ENCODE measurements at places on chromosomes 7 and 10.

GRCh38 chr10:71145352-71145945 is 66.9 kb upstream of the UNC5B start:
- DNase-seq, result no peak

GRCh38 chr10:101550965-101551364 is 37.1 kb downstream of the POLL start:
- no peak for DNase-seq

DNA sequence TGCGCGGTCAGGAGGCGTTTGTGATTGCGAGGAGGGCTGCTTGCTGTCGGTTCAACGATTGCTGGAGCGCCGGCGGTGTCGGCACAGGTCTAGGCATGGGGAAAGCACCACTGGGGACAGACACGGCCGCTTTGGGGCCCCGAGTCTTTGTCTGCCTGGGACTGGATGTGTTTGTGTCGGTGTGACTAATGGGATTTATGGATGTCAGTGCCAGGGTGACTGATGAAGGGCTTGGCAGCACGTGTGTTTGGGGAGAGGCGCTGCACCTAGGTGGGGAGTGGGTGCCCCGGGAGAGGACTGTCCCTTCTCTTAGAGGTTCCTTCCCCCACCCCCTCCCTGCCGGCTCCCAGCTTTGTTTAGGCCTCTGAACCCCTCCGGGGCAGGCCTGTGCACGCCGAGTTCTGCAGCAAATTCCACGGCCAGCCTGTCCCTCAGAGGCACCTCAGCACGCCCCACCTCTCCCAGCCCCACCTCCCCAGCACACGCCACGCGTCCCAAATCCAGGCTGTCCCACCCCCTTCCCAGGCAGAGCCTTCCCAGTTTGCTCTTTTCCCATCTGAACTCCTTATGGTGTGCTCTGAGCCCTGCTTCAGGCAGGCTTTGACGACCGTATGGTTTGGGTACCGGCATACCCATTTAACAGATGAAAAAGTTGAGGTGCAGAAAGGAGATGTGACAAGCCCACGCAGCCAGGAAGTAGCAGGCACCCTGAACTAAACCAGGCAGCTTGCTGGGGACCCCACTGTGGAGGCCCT is 6.4 kb upstream of the TNRC18 start:
- no peak for DNase-seq

DNA sequence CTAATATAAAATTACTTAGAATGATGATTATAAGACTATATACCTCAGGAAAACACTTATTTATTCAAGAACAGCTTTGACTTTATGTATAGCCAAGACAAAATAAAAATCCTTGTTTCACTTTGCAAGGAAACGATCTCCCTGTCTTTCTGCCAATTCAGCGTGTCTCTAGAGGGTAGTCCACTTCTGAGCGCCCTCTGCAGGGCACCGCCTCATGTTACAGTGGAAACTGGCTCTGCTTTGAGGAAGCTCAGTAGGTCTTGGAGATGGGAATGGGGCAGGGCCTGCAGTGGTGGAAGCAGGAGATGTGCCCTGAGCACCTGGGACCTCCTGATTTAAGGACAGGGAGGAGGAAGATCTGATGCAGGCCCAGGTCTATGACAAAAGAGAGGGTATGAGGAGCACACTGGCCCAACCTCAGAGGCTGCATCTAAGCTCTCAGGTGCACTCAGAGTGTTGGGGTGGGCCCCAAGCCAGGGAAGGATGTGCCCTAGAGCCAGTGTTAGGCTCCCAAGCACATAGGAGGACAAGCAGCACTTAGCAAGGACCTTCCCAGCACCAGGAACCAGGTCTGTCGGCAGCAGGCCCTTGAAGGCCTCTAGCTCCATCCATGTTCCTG is 481.0 kb downstream of the TNS3 start:
- DNase-seq, result no peak

- no peak for DNase-seq
Observed at GRCh38 chr7:28871631-28872030, 86.5 kb downstream of the TRIL start.

DNA sequence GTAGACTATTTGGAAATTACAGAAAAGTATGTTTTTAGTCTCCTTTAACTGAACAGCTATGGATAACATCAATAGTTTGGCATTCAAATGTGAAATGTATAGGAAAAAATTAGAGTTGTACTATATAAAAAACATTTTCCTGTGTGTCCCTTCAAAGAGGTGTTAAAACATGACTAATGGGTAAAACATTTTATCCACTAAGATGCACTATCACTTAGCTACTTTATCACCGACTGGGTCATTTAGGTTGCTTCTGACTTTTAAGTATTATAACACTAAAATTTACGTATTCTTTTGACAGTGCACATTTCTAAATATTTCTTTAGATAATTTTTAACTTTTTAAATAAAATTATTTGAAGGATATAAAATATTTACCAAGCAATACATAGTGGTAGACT is 77.6 kb downstream of the UBE2H start:
- DNase-seq, result no peak

- DNase-seq, result no peak
Observed at GRCh38 chr10:92405419-92405924, 114.5 kb downstream of the MARCHF5 start.

DNA sequence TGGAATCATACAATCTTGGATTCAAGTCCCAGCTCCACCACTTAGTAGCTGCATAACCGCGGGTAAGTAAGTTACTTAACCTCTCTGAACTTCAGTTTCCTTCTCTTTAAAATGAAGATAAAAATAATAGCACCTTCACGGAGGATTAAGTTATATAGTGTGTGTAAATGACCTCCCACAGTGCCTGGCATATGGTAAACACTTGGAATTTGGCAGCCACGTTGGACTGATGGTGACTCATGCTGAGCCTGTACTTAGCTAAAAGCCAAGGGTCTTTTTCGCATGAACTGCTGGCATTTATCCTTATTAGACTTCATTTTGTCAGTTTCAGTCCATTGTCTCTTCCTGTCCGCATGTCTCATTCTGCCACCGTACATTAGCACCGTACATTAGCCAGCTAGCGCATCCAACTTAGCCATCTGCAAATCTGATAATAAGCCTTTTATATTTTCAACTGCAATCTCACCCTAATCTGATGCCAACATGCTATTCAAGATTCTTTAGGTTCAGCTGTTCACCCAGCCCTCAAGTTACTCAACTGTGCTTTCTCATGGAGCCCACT is 11.2 kb downstream of the SLC13A4 start:
- no peak for DNase-seq

- DNase-seq, result no peak
Observed at GRCh38 chr7:27220440-27220955, 20.6 kb upstream of the HOXA13 start.

DNA sequence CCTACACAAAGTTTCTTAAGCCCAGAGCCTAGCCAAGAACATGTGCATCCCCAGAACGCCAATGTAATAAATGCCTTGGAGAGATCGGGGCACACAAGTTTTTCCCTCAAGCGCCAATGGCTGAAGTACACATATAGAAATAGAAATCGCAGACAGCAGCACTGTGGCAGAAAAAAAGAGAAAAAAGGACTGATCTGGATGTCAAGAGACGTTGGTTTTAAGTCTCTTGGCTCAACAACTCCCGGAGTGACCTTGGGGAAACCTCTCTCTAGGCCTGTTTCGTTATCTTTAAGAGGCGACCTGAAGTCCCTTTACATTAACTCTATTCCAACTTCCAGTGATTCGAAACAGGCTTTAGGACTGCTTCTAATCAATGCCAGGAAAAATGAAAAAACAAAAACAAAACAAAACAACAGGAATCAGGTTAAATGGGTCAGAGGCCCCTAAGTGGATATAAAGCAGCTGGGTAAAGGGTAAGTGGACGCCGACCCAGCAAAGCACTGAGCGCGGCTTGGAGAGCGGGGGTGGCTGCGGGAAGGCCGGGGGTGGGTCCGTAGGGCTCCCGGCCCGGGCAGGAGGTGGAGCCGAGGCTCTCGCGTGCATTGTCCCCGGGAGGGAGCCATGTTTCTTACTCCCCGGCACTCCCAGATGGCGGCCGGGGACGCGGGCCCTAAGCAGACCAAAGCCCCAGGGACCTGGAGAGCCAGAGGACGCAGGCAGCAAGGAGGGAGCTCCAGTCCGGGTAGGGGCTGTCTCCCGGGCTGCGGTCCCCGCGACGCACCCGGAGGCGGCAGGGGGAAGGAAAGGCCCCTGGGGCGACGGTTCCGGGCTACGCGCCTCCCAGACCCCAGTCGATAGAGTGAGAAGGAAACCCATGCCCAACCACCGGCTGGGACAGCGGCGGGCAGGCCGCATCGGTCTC is 757 bp downstream of the EIF3A start:
- peak; percentile 57 for DNase-seq

DNA sequence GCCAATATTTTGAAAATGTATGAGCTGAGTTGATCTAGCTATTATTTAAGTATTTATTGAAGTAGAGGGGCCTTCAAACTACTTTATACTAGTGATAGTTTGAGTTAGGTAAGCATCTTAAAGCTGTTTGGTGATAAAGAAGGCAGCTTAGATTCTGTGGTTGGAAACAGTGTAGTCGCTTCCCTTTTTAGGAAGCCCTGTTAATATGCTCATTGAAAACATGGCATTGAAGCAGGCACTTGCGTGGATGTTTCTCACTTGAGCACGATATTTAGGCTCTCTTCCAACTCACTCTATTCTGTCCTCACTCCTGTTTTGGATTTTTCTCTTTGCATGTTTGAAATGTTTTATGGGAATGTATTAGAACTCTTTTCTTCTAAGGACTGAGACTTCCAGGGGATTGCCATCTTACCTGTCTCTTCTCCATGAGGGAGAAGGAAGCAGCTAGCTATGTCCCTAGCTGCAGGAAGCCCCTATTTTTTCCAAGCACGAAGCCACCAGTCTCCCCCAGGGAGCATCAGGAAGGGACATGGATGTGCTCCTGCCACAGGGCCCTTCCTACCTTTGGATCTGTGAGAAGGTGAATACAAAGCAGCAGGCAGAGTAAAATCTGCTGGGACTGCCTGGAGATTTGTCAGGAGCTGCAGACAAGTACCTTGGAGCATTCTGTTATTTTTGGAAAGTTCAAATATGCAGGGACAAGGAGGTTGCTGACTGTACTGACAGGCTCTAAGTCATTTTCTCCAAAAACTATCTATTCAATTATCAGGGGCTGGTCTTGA is 22.0 kb upstream of the BMPR1A start:
- peak; percentile 24 for DNase-seq

DNA sequence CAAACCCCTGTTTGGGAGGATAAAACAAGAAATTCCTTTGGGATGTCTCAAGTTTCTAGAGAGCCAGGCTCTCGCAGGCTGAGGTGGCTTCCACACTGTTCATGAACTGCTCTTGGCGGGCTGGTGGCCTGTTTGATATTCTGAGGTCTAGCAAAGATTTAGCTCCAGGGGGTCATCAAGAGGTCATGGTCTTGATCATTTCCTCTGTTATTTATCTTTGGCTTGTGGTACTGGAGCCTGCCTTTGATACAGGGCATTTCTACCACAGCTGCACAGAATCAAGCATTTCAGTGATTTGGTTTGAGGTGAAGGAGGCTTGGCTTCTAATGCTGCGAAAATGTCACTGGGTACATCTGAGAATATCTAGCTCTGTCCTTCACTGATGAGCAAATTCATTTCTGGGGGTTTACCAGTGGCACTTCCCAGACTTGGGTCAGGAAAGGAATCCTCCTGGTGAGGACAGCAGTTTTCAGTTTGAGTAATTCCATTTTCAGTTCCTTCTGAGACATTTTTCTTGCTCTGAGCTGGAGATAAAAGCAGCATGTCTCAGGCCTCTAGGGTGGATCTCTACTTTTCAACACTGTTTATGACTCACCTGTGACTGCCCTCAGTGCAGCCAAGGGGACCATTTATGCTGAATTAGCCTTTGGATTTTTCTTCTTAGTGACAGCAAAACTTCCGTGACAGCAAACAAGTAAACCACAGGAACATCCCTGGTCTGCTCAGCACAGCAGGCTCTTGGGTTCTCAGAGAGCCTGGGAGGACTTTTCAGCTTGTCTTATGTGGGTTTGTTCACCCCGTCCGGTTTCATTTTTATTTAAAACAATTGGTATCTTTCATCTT is 312.0 kb downstream of the RNLS start:
- no peak for DNase-seq

GRCh38 chr7:144907577-144907976 is 71.7 kb upstream of the TPK1 start:
- no peak for DNase-seq

- no peak for DNase-seq
Observed at GRCh38 chr7:156533964-156534363, 106.6 kb upstream of the RNF32 start.

- DNase-seq, result no peak
Observed at GRCh38 chr10:5809527-5810154, 3.6 kb downstream of the GDI2 start.

- DNase-seq, result no peak
Observed at GRCh38 chr10:95755511-95756004, 405 bp upstream of the ENTPD1 start.

DNA sequence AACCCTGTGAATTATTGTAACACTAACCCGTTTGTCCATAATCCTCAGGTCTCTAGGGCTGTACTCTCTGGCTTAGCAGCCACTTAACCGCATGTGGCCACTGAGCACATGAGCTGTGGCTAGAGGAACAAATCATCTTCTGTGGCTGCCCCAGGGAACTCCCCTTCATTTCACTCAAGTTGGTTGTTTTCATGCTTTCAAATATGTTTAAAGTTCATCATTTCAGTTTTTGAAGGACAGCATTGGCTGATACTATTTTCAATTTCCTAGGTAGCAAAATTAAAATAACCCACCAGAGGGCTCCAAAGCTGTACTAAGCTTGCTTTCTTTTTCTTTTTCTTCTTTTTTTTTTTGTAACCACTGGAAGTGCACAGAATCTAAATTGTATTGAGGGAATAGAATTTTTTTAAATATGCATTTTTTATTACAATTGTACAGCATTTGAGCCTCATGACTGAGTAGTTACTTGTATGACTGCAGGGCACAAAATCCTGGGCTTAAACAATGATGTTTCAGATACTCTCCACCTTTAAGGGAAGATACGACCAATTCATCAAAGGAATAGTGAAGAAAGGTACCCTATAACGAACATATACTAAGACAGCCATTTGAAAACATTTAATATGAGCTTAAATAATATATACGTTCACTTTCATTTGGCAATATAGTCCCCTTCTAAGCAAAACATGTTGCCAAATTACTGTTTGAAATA is 38.6 kb downstream of the MRC1 start:
- no peak for DNase-seq

DNA sequence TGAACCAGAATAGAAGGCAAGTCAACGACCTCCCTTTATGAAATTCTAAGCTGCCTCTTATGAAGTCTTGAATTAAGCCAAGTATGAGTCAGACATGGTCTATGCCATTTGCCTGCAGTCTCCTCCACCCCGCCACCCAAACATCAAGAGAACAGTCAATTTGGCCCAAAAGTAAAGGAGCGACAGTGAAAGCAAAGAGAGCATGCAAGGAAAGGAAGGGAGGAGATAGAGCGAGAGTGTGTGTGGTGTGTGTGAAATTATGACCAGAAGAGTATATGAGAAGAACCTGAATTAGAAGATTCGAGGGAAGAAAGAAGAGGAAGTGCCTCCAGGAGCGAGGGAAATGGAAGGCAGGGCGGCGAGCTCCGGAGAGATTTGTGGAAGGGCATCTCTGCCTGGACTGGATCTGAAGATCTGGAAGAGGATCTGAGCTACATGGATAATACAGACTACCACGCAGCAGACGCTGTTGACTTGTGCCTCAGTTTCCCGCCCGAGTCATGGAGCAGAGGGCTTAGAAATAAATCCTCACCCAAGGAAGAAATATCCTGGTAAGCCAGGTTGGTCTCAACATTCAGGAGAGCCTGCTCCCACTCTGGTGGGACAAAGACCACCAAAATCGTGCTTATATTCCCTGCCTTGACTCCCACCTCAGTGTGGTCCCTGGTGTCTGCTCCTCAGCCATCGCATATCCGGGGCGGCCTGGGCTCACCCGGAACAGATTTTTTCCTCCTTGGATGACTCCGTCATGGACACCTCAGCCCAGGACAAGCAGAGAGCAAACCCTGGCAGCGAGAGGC is 459 bp downstream of the ZDHHC6 start:
- no peak for DNase-seq

Measured in GDM1 (cell line).